ENCODE measurements at places on chromosomes 16 and 17.

DNA sequence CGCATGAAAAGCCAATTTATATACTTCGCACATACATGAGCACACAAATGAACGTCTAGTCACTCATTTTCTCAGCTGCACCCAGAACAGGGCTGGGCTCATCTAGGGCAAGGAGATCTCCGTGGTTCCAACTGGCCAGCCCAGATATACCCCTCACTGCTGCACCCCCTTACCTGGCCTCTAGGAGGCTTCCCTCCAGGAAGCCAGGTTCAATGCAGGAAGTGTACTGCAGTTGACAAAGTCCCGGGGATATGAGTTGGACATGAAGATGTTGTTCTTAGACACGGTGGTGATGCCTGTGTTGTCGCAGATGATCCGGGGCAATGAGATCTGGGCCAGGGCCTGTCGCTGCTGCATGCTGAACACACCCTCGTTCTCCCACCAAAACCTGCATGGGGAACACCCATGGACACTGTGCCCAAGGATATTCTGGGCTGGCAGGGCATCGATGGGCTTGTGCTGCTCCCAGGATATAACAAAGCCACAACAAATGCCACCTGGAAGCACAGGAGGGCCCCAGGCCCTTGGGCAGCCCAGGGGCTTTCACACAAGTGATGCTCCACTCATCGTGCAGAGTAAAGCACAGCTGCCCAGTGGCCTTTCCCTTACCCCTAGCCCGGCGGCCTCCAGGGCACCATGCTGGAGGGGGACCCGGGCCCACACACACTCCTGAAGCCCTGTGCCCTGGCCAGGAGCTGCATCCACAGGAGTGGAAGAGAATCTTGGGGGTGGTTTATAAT, 10.1 kb downstream of the MPO start:
- DNase-seq: no peak

DNA sequence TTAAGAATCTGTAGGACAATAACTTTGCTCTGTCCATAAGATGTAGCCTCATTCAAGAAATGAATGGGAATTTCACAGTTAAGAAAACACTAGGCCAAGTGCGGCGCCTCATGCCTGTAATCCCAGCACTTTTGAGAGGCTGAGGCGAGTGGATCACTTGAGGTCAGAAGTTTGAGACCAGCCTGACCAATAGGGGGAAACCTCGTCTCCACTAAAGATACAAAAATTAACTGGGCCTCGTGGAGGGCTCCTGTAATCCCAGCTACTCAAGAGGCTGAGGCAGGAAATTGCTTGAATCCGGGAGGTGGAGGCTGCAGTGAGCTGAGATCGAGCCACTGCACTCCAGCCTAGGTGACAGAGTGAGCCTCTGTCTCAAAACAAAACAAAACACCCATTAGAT, 19.9 kb upstream of the RSL1D1 start:
- DNase-seq: no peak

GRCh38 chr16:27174798-27175197, 28.5 kb upstream of the KDM8 start:
- no peak for DNase-seq

GRCh38 chr17:5675625-5676421, 91.5 kb upstream of the NLRP1 start:
- no peak for DNase-seq

GRCh38 chr17:28397275-28397674, 8.7 kb downstream of the SLC46A1 start:
- no peak for DNase-seq

DNA sequence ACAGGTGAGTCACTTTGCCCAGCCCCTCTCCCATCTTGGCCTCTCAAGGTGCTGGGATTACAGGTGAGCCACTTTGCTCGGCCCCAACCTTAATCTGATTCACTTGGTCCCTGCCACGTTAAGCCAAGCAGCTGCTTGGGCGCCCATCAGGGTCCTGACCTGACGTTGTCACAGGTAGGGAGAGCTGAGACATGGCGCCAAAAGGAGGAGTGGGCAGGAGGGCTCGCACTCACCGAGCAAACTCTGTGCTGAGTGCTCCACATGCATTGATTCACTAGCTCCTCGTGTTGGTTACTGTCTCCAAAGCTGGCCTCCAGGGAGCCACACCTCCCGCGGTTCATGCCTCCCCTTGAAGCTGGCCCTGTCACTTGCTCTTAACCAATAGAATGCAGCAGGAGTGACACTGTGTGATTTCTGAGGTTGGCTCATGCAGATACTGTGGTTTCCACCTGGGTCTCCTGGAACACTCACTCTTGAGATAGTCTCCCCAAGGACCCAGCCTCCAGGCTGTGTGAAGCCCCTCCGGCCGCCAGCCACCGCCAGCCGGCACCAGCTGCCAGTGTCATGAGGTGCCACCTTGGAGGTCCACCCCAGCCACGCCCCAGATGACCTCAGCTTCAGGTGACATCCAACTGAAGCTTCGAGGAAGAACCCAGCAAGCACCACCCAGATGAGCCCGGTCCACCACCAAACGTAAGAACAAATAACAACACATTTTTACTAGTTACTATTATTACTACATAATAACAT, 223.0 kb downstream of the GSG1L start:
- no peak for DNase-seq

GRCh38 chr16:30355144-30355953, at the start of gene CD2BP2:
Gene CD2BP2 (minus strand): TSS chr16:30355308. CDS start chr16:30354681, 627 bp downstream.
- DNase-seq: peak; percentile 77

- no peak for DNase-seq
Measured at GRCh38 chr16:48291303-48291702, 44.0 kb upstream of the ABCC11 start.

DNA sequence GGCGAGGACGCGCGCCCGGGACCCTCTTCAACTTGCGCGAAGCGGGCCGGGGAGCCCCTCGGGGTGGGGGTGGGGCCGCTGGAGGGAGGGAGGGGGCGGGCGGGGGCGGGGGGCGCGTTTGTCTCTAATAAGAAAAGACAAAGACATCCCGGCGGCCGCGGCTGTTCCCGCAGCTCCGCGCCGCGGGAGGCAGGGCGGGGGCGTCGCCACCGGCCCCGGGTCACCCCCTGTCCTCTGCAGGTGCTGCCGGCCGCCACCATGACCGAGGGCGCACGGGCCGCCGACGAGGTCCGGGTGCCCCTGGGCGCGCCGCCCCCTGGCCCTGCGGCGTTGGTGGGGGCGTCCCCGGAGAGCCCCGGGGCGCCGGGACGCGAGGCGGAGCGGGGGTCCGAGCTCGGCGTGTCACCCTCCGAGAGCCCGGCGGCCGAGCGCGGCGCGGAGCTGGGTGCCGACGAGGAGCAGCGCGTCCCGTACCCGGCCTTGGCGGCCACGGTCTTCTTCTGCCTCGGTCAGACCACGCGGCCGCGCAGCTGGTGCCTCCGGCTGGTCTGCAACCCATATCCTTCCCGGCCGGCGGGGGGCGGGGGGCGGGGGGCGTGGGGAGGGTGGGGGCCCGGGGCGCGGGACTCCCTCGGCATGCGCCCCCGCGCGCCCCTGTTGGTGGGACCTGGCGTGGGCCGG, 714 bp downstream of the CACNA1H start:
- DNase-seq: no peak

DNA sequence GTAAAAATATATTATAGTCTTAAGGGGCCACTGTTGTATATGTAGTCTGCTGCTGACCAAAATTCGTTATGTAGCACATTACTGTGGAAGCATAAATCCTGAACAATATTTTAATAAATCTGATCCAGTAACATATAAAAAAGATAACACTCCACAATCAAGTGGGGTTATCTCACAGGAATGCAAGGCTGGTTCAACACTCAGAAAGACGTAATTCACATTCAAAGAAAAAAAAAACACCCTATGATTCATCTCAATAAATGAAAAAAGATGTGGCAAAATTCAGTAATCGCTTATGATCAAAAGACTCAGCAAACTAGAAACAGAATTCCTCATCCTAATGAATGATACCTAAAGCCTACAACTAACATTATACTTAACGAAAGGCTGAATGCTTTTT, 47.8 kb downstream of the CREBBP start:
- DNase-seq: no peak

- DNase-seq: no peak
Measured at GRCh38 chr16:56286809-56287208, 95.5 kb downstream of the GNAO1 start.

GRCh38 chr17:6936370-6937028, 59.4 kb upstream of the ALOX12 start:
- DNase-seq: no peak

GRCh38 chr17:64326420-64327054, 63.5 kb upstream of the TEX2 start:
- DNase-seq: no peak

DNA sequence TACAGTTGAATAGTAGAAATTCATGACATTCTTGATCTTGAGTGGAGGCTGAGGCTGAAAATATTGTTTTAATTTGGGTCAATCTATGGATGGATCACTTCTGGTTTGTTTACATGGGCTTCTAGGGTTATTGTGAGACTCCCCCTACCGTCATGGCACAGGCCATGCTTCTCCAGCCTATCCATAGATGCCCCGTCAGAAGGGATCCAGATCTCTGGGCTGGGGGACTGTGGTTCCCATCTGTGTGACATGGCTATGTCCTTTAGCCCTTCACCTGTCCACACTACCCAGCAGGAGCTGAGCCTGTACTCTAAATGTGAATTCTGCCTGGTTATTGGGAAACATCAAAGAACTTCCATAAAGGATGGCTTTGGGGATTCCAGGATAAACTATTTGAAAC, 160.4 kb downstream of the ABCC12 start:
- DNase-seq: no peak

GRCh38 chr17:6471531-6472465, 27.5 kb downstream of the PIMREG start:
- no peak for DNase-seq

DNA sequence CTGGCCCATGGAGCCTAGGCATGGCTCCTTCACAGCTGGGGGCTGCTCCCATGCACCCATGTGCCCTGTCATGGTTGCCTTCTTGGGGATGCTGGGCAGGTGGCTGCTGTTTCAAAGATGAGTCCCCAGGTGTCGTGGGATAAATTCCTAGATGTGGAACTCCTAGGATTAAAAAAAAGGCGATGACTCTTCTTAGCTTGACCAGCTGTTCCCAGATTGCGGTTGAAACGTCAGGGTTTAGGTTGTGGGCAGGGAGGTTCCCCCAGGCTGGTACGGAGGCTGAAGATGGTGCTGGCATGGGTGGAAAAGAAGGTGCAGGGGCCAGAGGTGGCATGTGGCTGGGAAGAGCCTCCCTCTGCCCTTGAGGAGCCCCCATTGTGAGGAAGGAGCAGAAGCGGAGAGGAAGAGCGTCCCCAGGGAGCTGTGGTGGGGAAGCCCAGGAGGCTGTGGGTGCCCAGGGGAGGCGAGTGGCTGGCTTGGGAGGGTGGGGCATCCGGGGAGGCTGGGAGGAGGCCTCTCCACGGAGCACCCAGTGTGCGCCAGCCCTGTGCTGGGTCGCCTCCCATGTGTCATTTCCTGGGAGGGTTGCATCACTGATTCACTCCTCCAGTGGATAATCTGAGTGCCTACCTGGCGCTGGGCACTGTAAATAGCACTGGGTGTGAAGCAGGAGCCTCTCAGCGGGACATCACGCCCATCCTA, 7.5 kb upstream of the KCNJ12 start:
- DNase-seq: no peak

GRCh38 chr16:55010492-55011160, 80.0 kb downstream of the IRX5 start:
- no peak for DNase-seq

DNA sequence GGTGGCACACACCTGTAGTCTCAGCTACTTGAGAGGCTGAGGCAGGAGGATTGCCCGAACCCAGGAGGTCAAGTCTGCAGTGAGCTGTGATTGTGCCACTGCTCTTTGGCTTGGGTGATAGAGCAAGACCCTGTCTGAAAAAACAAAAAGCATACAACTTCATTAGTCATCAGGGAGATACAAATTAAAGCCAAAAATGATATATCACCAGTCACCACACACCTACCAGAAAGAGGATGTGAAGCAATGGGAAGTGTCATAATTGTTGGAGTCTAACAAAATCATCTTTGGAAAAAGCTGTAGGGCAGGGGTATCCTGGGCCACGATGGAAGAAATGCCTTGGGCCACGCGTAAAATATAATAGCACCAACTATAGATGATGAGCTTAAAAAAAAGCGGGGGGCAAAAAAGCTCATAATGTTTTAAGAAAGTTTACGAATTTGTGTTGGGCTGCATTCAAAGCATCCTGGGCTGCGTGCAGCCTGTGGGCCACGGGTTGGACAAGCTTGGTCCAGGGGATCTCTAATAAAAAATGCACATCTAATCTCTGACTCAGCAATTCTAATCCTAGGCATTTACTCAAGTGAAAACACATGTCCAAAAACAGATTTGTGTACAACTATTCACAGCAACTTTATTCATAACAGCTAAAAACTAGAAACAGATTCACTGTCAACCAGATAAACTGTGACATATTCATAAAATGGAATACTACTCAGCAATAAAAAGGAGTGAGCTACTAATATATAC, 65.9 kb downstream of the HIC1 start:
- DNase-seq: no peak

- no peak for DNase-seq
Measured at GRCh38 chr17:4221899-4222659, 41.7 kb downstream of the ANKFY1 start.

GRCh38 chr17:43531082-43531378, 15.1 kb downstream of the ETV4 start:
- DNase-seq: no peak

- DNase-seq: peak; percentile 46
Measured at GRCh38 chr16:17070882-17071592, 399.7 kb downstream of the XYLT1 start.

DNA sequence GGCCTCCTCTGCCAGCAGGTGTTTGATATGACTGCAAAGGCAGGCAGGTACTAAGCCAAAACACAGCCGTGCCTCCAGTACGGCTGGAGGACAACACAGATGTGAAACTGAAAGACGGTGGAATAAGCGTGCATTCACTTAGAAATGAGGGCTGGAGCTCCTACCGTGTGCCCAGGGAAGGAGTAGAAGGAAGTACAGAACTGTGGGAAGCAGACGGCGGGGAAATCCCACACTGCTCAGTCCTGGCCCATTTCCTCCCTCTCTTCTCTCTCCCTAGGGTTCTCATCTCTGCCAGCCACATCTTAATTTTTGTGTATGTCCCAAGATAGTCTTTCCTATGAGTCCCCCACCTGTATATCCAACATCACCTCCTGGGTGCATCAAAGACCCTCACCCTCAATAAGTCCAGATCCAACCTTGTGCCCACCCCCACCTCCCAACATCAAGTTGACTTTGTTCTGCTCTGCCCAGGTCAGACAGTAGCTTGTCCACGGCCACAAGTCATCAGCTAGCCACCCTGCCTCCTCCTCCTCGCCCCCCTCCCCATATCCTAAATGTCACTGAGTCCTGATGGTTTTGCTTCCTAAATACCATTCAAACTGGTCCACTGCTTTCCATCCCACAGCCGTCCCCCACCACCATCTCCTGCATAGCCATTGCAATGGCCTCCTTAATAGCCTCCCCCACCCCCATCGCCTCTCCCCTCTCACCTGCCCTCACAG, 77.1 kb upstream of the RPL38 start:
- no peak for DNase-seq

Data from stimulated activated CD8-positive, alpha-beta memory T cell treated with anti-CD3 and anti-CD28 coated beads, Interleukin-2, amount 100 ng/mL, for 1 hour (primary cell).